IMR-90 (cell line): ENCODE measurements at places on chromosomes 1 and 21. TPM values are rescaled to one million over a fixed set of nuclear protein-coding genes. Genes with fewer than 3 reads are reported as not detected.
A peak's percentile ranks its signal among the peaks of the same experiment; 100 is the strongest.

COL6A2 gene
- 1,065 and 1,165 TPM in 2 replicates for polyA plus RNA-seq

INAVA gene
- 0.07 and 0.13 TPM in 2 replicates for polyA plus RNA-seq

OR10Z1 gene
- not detected in 2 replicates for polyA plus RNA-seq

NEGR1 gene
- 3.7 and 5.1 TPM in 2 replicates for polyA plus RNA-seq

BRINP2 gene
- polyA plus RNA-seq: not detected in 2 replicates

GPR3 gene
- polyA plus RNA-seq: 4.8 and 5.4 TPM in 2 replicates

DNA sequence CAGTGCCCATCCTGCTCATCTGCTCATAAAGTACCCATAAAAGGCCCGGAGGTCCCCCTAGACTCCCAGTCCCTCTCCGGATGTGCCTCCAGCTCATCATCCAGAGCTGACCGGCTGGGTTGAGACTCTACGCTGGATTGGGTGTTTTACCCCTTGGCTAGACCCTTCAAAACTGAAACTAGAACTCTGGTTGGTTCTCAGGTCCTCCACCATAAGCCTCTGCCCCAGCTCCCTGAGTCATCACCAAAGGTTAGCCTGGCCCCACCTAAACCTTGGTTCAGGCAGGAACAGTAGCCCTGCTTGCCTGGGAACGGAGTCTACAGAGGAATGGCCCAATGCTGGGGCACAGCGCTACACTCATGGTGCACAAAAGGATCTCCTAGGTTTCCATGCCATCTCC lies 75.1 kb downstream of the TLR5 start:
- H3K27ac ChIP-seq: no peak overlapping the region
- no peaks in the 10 kb centered on the region for H3K4me1 ChIP-seq
- no peak overlapping the region for H3K4me3 ChIP-seq
- no peak for DNase-seq

- peak; percentile 95 for DNase-seq
- no peaks in the 10 kb centered on the region for H3K27me3 ChIP-seq
- no peak overlapping the region for H3K4me3 ChIP-seq
- H3K27ac ChIP-seq: no peak overlapping the region
- no peaks in the 10 kb centered on the region; the same call in 1 of the 2 replicates for H3K4me1 ChIP-seq
- no peaks in the 10 kb centered on the region for H3K36me3 ChIP-seq
Measured at GRCh38 chr1:170623171-170623570, 40.8 kb upstream of the PRRX1 start.

GRCh38 chr21:25422610-25423608 lies 184.4 kb downstream of the MRPL39 start:
- H3K27ac ChIP-seq: no peak overlapping the region
- no peak overlapping the region for H3K4me3 ChIP-seq
- H3K36me3 ChIP-seq: no peaks in the 10 kb centered on the region
- no peaks in the 10 kb centered on the region for H3K4me1 ChIP-seq

DNA sequence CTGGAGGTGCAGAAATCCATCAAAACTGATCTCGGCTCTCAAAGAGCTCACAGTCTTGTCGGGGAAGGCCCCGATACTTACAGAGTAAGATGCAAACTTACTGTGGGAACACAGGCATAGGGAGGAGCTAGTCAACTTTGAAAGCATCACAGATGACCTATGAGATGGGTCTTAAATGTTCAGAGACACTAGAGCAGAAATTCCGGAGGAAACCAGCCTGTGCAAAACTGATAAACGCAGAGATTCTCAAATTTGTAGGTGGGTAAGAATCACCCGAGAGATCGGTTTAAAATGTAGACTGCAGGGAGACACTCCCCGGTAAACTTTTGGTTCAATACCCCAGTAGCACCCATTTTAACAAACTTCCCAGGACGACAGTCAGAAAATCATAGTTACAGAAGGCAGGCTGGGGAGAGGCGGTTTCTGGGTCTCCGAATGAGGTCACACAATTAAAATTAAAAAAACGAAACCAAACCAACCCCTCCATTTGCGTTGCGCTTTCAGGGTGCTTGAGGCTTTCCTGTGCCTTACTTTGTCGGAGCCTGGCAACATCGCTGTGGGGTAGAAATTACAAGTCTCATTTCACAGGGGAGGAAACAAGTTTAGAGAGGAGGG lies 755 bp upstream of the THRAP3 start:
- H3K36me3 ChIP-seq: peaks cover 2% of the 10 kb centered on the region; the same call in 1 of the 2 replicates
- H3K27ac ChIP-seq: peak overlapping the region; percentile 94
- no peaks in the 10 kb centered on the region for H3K27me3 ChIP-seq
- peak overlapping the region; percentile 62 for H3K4me3 ChIP-seq

- no peak overlapping the region for H3K4me3 ChIP-seq
- peaks cover 6% of the 10 kb centered on the region for H3K36me3 ChIP-seq
- 0 out of 2 replicates have a peak, but pooled peaks cover 1% of the 10 kb centered on the region for H3K4me1 ChIP-seq
- no peak for DNase-seq
- no peaks in the 10 kb centered on the region for H3K27me3 ChIP-seq
Measured at GRCh38 chr1:93350875-93351274, 5.2 kb downstream of the DR1 start.

- no peak overlapping the region for H3K27ac ChIP-seq
- no peaks in the 10 kb centered on the region for H3K36me3 ChIP-seq
- H3K27me3 ChIP-seq: peaks cover 2% of the 10 kb centered on the region; the same call in 1 of the 2 replicates
- no peak overlapping the region for H3K4me3 ChIP-seq
- DNase-seq: no peak
Measured at GRCh38 chr21:44598061-44598460, 2.3 kb upstream of the KRTAP10-7 start.
